Large intestine (tissue), 12 donors: ENCODE measurements at places on chromosomes 12 and 14.

- DNase-seq = peak; percentile 60
Measured at GRCh38 chr12:85277900-85278597, 2.0 kb upstream of the ALX1 start.

GRCh38 chr14:62988967-62989366 is 56.3 kb downstream of the KCNH5 start:
- DNase-seq = no peak

DNA sequence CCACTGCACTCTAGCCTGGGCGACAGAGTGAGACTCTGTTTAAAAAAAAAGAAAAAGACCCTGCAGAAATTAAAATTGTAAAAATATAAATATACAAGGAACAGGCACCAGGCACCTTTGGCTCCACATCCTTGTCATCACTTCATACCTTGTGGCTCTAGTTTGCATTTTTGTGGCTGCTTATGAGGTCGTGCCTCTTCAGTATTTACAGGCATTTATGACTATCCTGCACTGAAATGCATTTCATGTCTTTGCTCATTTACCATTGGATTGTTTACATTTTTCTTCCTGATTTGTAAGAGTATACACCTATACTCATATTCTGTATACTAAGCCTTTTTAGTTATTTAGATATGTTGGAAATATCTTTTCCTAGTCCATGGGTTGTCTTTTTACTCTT is 20.1 kb downstream of the BICD1 start:
- DNase-seq = no peak

- no peak for DNase-seq
Measured at GRCh38 chr12:58727521-58727920, 192.8 kb downstream of the LRIG3 start.

DNA sequence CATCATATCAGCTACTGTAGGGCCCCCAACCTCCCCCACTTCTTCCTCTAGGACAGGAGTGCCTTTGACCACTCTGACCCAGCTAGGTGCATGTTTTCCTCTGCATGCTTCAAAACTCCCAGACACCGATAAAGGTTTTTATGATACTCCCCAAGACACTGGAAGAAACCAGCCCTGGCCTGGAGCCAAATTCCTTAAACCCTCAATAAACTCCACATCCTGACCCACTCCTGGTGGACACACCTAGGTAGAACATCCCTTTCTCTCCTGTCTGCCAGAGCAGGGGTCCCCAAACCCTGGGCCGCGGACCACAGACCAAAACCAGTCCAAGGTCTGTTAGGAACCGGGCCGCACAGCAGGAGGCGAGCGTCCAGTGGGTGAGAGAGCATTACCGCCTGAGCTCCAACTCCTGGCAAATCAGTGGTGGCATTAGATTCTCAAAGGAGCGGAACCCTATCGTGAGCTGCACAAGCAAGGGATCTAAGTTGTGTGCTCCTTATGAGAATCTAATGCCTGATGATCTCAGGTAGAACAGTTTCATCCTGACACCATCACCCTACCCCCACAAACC is 49.6 kb downstream of the NT5DC3 start:
- DNase-seq = no peak

- peak; percentile 96 for DNase-seq
Measured at GRCh38 chr12:124914392-124915238, at the start of gene UBC. TSS of gene UBC (minus strand) at chr12:124914650. CDS start at chr12:124913771, 879 bp downstream.

- no peak for DNase-seq
Measured at GRCh38 chr14:100569734-100570286, 17.4 kb downstream of the BEGAIN start.

GRCh38 chr12:57846285-57846576 is 298 bp downstream of the CTDSP2 start:
- DNase-seq = no peak

DNA sequence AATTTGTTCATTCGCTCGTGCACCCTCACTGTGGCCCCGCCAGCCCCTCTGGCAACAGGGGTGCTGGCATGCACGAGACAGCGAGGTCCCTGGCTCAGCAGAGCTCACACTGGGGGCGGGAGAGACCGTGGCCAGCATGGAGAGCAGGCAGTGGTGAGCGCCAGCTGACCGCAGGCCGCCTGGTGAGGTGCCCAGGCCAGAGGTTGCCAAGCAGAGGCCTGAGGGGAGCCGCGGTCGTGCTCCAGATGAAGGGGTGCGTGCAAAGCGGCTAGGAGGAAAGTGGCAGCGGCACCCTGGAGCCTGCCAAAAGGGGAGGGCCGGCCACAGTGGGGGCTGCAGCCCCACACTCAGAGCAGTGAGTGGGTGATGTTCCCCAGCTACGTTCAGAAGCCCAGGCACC is 56.1 kb downstream of the CDC42BPB start:
- DNase-seq = no peak

GRCh38 chr14:104932676-104933631 is 8.3 kb downstream of the PLD4 start:
- peak; percentile 59 for DNase-seq

GRCh38 chr14:22429546-22430294 is 159.3 kb downstream of the DAD1 start:
- no peak for DNase-seq

- DNase-seq = no peak
Measured at GRCh38 chr14:100082723-100083122, 17.5 kb downstream of the EVL start.

DNA sequence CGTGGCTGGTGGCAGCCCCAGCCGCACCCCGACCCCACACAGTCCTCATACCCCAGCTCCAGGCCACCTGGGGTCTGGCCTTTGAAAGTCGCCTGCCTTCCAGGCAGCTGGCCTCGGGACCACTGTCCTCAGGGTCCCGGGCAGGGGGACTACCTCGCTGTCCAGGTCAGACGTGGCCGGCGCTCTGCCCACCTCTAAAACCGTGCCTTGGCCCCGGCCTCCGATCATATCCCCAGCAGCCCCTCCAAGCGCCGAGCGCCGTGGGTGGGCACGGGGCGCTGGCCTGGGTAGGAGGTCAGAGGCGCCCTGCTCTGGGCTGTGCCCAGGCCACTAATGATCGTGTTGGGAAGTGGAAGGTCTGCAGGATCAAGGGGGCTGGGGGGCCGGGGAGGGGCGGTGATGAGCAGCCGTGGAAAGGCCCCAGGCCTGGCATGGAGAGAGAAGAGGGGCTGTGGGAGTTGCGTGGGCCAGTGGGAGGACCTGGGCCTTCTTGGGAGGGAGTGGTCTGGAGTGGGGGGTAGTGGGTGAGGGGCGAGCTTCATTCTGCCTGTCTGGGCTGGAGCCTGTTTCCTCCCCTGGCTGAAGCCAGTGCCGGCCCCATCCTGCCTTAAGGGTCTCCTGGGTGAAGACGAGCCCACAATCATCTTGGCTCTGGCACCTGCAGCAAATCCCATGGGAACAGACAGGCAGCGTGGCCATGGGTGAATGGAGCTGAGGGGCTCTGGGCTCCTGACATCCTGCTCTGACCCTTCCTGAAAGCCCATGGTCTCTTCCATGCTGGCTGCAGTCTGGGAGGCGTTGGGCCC is 4.9 kb downstream of the TMEM121 start:
- no peak for DNase-seq

- DNase-seq = no peak
Measured at GRCh38 chr12:104414581-104415341, 42.0 kb upstream of the CHST11 start.

DNA sequence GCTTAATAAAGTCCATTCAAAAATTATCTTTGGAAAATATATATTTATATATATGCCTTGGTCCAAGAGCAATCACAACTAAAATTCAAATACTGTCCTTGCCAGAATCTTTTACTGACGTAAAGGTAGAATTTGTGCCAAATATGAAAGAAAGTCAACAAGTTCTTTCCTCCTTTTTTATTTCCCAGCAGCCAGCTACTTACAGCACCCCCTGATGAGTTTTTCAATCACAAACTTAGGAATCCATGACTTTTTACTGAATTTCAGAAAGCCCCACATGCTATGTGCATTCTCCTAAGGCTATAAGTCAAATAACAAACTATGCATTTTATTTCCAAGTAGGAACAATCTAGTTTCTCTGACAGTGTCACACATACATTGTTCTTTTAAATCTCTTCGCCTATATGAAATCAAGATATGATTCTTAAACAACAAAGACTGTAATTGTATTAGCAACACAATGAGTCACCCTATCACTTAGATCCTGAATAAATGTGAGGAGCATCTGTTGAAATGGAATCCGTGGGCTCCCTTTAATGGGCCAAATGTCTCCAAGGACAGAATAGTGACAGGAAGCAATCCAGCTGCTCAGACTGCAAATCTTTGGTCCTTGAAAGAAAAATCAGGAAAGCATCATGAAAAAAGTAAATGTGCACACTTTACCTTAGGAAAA is 271.4 kb downstream of the DUSP6 start:
- no peak for DNase-seq

DNA sequence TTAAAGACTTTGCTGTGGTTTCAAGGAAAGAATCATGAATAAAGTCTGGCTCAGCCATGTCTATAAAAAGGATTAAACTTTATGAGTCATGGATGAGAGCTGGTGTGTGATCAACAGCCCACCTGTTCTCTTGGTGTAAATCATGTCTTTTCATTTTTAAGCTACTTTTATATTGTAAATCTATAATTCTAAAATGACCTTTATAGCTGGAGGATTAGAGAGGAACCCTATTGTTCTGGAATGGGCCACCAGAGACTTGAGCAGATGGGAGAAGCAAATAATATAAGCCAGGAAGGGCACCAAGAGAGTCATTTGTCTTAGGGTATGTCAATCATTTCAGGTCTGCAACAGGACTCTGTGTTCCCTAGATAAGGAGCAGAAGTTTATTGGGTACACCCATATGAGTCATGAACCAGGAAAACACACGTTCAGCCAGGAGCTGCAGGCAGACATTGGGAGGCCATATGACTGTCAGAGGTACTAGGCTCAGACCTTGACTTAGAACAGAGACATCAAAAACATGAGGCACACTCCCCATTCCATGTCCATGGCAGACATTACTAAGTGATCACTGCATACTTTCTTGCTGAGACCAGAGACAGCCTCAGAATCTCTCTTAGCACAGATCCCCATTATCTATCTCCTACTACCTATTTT is 49.3 kb downstream of the NDUFA12 start:
- peak; percentile 86 for DNase-seq

DNA sequence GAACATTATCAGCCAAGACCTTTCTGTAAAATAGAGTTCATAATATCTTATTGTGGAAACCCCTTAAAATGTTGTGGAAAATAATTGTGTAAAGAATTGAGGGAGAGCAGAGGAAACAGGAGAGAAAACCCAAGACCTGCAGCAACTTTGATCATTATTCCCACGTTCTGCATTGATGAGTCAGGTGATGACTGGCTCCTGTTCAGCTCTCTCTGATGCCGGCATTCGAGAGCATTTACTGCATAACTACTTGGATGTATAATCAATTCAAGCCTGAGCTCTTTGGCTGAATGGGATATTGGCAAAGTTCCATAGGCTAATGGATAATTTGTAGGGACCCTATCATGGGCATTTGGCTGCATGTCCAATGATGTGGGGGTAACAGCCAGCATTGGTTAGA is 176.3 kb upstream of the ARID2 start:
- DNase-seq = no peak

- no peak for DNase-seq
Measured at GRCh38 chr12:30420561-30420960, 275.1 kb downstream of the IPO8 start.

- DNase-seq = no peak
Measured at GRCh38 chr14:67746927-67747326, 45.2 kb downstream of the RDH12 start.

DNA sequence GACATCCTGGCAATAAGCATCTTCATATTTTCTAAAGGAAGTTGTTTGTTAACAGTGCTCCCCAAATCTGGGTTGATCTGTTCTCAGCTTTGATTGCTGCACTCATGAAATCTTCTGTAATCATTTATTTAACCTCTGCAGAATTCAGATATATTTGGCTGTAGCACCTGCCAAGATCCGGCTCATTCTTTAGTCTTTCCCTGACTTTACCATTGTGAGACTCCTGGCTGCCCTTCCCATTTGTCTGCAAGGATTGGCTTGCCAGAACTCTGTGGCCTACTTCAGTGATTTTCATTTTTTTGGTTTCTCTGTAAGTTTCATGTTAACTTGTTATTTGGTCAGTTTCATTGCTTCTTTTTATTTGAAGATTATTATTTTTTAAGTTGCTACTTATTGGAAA is 191.2 kb upstream of the PLXNC1 start:
- DNase-seq = no peak

GRCh38 chr14:68649476-68650189 is 143.2 kb downstream of the ZFP36L1 start:
- DNase-seq = no peak

DNA sequence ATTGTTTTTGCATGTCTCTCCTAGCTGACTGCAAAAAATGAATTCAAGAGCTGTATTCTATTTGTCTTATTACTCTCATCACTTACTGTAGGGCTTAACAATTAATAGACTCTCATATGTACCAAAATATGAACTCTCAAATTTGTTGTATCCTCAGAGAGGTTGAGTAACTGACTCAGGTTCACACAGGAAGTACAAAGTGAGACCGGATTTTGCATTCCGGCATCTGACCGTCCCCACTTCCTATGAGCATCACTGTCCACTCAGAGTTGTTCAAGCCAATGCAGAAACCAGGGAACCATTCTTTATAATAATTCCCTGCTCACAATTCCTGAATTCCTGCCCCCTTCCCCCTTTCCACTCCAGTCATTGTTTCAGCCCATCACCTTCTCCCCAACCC is 113.3 kb upstream of the AMIGO2 start:
- no peak for DNase-seq

GRCh38 chr14:39268393-39268792 is 34.7 kb downstream of the MIA2 start:
- DNase-seq = peak; percentile 12

DNA sequence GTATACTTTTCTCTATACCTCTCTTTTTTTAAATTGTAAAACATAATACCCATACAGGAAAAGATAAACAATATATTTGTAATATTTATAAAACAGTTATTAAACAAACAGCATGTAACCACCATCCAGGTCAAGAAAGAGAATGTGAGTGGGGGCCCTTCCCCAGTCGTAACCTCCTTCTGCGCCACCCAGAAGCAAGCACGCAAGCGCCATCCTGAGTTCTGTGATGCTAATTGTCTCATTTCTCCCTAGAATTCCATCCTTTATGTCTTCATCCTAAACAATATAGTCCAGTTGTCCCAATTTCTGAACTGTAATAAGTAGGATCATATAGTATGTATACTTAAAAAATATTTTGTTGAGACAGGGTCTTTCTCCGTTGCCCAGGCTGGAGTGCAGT is 129.5 kb downstream of the EXOC5 start:
- no peak for DNase-seq

DNA sequence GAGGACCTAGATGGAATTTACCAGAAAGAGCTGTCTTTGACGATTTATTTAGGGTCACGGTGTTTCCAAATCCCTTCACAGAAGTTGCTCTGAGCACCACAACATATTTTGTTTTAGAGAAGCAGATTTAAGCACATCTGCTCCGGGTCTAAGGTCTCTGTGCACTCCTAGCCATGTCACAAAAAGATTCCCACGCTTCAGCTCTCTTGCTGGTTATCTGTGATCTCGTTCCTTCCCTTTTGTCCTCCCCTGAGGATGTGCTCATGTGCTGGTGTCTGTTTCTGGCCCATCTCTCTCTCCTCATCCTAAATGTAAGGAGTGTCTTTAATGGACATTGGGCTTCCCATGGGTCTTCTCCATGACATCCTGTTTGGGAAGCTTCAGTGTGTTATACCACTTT is 53.7 kb upstream of the GNPNAT1 start:
- DNase-seq = no peak

- DNase-seq = no peak
Measured at GRCh38 chr12:119735079-119735478, 67.1 kb downstream of the PRKAB1 start.

- DNase-seq = no peak
Measured at GRCh38 chr12:16955083-16955657, 349.2 kb upstream of the LMO3 start.

GRCh38 chr14:20659813-20660395 is 18.4 kb upstream of the OR6S1 start:
- DNase-seq = no peak
